T-helper 2 cell (primary cell): ENCODE measurements at places on chromosomes 5 and 9.

DNA sequence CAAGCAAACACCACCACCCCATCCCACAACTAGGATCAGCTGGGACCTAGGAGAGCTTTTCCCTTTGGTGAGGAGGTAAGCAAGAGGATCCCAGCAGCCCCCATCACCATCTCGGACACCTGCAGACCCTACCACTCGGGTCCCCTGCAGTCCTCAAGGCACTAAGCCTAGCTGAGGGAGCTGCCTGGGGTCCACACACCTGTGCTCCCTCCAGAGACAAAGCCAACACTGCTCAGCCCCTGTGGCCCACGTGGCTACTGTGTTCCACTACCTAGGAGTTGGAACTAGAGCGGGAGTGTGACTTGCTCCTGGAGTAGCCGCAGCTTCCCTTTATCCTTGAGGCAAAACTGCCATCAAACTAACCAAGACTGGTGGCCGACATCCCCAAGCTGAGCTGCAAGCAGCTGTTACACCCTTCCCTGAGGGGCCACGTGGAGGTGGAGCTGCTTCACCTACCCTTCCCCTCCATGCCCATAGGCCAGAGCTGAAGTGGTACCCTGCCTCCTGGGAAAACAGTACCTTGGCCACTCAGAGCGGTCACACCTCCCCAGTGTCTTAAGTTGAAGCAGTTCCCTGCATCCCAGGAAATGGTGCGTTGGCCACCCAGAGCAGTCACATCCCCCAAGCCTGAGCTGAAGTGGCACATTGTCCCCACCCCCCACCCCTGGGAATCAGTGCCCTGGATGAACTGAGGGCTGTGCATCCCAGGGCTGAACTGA lies 205.5 kb downstream of the CACNA1B start:
- DNase-seq, result no peak

DNA sequence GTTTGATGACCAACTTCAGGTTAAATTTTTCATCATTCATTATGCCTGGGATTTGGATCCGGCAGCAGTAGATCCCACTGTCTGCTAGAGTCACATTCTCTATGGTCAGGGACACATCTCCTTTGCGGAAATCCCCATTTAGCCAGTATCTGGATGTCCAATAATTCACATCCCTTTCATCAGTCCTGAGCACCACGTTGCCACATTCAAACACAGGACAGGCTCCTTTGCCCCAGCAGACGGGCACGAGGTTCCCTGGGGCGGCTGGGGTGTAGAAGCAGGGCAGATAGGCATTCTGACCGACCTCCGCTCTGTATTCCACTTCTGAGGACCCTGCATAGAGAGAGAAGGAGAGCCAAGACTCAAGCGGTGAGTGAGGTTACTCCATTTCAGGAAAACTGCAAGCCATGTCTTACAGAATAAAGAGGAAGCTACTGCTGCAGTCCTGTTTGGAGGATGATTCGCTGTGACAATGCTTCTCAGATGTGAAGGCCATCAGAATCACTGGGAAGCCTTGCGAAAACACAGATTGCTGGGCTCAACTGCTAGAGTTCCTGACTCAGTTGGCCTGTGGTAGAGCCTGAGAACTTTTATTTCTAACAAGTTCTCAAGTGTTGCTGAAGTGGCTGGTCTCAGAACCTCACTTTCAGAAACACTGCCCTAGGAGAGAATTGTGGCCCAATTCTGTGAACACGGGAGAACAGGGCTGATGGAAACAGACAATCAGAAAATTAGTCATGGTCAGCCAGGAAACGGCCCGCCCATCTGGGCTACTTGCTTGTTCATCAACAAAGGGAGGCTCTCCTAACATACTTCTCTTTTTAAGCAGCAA lies 2.0 kb downstream of the HAVCR2 start:
- DNase-seq, result no peak

DNA sequence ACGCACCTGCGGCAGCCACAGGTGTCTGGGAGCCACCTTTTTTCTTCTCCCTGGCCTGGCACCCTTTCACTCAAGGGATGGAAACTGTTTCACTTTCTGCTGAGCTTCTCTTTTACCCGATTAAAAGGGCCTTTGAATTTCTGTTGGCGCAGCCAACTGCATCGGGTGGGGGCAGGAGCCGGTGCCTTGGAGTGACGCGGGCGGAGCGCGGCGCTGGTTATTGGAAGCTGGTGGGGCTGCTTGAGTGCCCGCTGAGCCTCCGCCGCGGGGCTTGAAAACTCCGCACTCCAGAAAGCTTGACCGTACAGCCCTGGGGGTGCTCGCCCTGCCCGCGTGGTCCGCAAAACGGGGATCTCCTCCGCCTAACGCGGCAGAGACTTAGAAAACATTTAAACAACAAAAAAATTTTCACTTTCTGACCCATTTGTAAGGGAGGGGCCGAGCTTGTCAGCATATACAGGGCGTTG lies 52.0 kb upstream of the TJP2 start:
- peak; percentile 8 for DNase-seq

- DNase-seq, result no peak
Observed at GRCh38 chr5:137333928-137334327, 165.2 kb downstream of the SPOCK1 start.

GRCh38 chr5:68953875-68954617 lies 139.8 kb upstream of the SLC30A5 start:
- DNase-seq, result no peak

DNA sequence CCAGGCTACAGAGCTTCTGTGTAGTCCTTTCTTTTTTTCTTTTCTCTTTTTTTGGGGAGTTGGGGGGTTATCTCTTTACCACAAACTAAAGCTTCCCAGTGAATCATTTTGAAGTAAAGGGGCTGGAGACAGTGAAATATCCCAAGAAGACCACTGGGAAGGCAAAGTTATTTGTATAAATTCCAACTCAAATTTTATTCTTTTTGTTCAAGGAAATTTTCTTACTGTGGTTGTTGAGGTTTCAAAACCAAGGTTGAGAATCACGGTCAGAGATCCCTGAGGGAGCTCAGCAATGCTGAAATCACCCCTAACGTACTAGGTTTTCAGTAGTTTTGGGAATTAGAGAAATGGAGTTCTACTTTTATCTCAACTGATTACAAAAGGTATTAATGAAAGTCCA lies 175.7 kb downstream of the ARHGEF28 start:
- DNase-seq, result no peak

DNA sequence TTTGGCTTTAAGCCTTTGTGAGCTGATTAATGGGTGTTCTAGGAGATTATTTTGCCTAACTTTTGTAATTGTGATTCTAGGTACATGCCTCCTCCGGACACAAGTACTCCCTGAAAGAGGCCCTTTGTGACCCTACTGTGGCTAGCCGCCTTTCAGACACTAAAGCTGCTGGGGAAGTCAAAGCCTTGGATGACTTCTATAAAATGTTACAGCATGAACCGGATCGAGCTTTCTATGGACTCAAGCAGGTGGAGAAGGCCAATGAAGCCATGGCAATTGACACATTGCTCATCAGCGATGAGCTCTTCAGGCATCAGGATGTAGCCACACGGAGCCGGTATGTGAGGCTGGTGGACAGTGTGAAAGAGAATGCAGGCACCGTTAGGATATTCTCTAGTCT lies 13.6 kb downstream of the ITGA1 start:
- DNase-seq, result no peak

- no peak for DNase-seq
Observed at GRCh38 chr5:76401801-76402250, 1.3 kb upstream of the IQGAP2 start.

GRCh38 chr9:93288891-93289883 lies 105.2 kb downstream of the WNK2 start:
- DNase-seq, result no peak

DNA sequence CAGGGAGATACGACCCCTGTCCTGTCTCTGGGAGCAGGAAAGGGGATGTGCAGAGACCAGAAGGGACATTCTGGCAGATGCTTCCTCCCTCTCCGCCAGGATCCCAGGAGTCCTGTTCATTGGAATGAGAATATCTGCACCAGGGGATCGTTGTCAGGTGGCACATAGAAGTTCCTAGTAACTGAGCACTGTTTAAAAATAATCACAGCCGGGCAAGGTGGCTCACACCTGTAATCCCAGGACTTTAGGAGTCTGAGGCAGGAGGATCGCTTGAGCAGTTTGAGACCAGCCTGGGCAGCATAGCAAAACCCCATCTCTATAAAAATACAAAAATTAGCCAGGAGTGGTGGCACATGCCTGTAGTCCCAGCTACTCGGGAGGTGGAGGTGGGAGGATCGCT lies 12.3 kb downstream of the SARDH start:
- no peak for DNase-seq

GRCh38 chr5:14040542-14040941 lies 96.1 kb upstream of the DNAH5 start:
- no peak for DNase-seq

- DNase-seq, result no peak
Observed at GRCh38 chr5:89232139-89232603, 349.2 kb upstream of the MEF2C start.

DNA sequence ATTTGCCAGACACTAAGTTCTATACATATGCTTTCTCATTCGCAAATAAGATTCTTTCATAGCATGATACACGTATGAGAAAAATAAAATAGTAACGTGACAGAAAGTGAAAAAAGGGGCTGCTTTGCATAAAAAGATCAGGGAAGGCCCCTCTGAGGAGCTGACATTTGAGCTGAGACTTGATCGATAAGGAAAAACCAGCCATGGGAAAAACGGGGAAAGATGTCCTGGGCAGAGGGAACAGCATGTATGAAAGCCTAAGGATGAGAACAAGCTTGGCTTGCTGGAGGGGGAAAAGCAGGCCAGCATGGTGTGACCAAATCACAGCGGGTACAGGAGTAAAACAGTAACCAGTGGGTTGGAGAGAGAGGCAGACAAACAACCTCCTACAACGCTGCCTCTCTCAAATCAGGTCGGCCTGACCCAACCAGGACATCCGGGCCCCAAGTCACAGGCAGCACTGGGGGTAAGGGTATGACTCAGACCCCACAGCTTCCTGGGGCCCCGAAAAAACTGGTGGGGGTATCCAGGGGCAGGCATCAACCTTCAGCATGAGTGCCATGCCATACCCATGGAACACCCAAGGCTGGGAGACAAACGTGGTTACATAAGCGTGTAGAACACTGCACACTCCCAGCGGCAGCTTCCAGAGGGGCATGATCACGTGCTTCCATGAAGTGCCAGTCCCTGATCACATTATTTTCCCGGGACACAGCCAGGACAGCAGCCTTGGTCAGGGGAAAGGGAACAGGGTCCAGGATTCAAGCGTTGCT lies 2.2 kb downstream of the TNIP1 start:
- peak; percentile 71 for DNase-seq

DNA sequence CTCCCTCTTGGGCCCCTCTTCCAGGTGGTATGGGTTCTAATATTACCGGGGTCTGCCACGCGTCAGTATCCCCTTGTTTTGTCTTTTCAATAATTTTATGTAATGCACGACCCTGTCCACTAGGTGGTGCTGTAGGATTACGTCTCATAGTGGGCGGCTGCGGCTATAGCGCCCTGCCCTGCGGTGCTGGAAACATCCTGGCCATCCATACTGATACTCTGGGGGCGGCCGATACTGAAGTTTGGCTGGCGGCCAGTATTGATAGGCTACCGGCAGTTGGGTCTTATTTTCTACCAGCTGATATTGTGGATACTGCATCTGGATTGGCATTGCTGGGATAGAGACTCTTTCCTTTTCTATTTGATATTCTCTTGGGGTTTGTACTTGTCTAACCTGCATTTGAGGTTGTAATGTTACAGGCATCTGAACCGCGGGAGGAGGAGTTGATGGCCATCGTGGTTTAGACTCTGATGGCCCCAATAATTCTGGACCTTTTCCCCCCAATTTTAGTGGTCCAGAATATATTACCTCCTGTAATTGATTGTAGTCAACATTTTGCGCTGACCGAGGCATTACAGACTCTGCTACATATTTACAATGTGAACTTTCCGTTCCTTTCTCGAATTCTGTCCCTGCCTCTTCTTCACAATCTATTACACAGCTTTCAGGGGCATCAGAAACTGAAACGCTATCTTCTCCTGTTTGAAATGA lies 3.3 kb upstream of the TMEM141 start:
- peak; percentile 42 for DNase-seq

DNA sequence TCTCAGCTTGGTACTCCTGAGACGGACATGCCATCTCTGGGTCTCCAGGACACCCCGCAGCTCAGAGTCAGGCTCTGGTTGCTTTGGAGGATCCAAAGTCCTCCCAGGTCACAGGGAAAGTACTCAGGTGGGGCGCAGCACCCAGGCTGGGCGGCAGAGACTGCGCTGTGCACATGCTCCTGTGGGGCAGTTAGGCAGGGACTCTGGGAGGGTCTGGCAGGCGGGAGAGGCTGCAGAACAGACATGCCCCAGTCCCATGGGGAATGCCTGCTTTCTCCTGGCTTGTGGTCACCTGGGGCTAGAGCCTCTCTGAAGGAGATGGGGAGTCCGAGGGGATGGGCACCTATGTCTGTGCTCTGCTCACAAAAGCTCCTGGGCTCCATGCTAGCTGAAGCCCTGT lies 45.3 kb upstream of the ITGA2 start:
- DNase-seq, result no peak

DNA sequence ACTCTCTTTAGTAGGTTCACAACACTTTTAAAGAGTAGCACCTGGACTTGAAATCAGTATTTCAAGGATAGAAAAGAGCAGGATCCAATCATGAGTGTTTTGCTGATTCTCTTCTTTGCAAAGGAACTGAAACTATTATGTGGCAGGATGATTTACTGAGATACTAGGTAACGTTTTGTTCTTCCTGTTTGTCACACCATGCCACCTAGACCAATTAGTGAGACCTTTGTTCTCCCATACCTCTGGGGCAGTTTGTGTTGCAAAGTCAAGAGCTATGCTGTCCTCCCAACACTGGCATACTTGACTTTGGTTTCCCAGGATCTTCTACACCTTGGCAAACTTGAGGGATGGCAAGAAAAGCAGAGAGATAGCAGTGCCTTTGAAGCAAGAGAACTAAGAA lies 43.4 kb downstream of the PPP1R2B start:
- DNase-seq, result no peak
